ENCODE measurements at places on chromosomes 1 and 21.

- DNase-seq: peak; percentile 95
Measured at GRCh38 chr1:211382714-211383480, 56.3 kb downstream of the TRAF5 start.

DNA sequence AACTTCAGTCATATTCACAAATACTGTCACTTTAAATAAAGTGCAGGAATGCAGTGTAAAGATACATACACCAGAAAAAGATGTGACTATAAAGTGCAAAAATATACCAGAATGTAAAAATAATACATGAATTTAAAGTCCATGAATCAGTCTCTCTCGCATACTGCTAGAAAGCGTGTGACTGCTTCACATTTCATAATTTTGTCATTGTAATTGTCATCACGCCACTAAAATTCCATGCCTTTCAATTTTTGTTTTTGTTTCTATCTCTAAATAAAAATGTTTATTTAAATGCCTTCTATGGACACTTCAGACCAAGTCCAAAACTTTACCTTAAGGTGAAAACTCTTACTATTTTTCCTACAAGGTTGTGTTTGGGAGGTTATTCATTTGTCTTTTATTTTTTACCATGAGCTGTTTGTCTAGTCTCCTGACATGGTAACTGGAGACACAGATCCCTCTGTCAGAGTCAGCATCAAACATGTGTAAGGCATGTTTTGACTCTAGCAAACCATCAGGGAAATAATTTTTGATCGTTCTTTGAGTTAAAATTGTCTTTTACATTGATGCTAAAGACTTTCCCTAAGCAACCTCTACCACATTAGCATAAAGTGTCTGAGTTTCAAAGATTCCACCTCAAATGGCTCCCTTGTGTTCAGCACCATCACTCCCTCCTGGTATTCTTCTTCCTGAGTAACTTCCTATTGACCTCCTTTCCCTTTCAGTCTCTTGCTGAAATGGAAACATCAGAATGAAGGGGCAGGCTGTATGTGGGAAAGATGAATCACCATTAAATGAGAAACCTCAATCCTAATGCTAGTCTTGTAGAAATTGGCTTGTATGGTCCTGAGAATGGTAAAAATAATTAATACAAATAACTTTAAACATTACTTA is 14.0 kb upstream of the AIM2 start:
- no peak for DNase-seq

GRCh38 chr1:46969014-46969619 is 27.8 kb upstream of the CYP4A11 start:
- no peak for DNase-seq

GRCh38 chr1:199813198-199813597 is 214.3 kb upstream of the NR5A2 start:
- DNase-seq: no peak

- peak; percentile 7 for DNase-seq
Measured at GRCh38 chr1:214380986-214381695, 100.2 kb downstream of the SMYD2 start.

GRCh38 chr1:168933141-168933805 is 173.2 kb upstream of the ATP1B1 start:
- DNase-seq: no peak

- DNase-seq: peak; percentile 59
Measured at GRCh38 chr1:220281159-220281574, 8.9 kb upstream of the RAB3GAP2 start.

GRCh38 chr1:231590453-231591198 is 36.0 kb upstream of the DISC1 start:
- peak; percentile 82 for DNase-seq

DNA sequence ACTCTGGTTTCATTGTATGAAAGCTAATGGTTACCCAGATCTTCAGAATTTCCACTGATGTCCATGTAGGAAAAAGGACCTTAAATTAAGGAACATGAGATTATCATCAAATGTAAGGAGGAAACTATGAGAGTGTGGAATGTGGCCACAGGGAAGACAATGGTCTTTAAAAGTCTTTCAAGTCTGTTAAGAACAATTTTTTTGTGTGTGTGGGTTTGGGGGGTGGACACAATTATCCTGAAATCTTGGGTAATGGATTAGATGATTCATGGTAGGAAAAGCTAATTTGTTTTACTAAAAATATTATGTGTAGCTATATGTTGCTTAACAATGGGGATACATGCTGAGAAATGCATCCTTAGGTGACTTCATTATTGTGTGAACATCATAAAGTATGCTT is 72.9 kb downstream of the PLA2G4A start:
- DNase-seq: no peak

- peak; percentile 87 for DNase-seq
Measured at GRCh38 chr1:245091818-245092637, 62.8 kb upstream of the KIF26B start.

- DNase-seq: no peak
Measured at GRCh38 chr1:79969886-79970285, 963.4 kb upstream of the ADGRL4 start.

GRCh38 chr1:110600716-110601115 is 5.4 kb downstream of the KCNA2 start:
- no peak for DNase-seq

DNA sequence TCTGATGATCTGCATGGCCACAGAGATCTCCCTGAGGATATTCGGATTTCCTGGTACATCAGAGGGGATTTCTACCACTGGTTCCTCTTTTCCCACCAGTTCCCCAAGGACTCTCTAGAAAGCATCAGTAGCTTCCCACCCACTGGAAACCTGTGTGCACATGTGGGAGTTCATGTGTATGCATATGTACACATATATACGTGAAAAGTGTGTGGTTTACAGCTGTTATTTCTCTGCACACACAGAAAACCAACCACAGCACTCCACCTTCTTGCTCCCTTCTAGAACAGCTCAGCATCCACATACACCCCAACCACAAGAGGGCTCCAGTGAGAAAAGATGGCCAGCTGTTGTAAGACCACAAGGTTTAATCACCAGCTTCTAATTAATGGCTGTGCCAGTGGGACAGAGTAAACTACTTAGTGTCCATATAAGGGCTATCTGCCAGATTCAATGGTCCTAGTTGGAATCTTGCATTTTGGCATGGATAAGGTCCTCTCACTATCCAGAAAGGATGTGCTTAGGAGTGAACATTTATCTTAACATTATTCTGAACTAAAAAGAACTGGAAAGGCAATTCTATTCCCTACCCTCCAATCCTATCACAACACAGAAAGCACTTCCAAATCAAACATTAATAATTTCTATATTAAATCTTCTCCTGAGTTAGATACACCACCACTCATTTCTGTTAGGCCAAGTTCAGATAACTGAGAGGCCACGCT is 24.1 kb downstream of the GPR3 start:
- peak; percentile 71 for DNase-seq

GRCh38 chr1:46301406-46301807 is 2.0 kb downstream of the LRRC41 start:
- DNase-seq: no peak

- DNase-seq: no peak
Measured at GRCh38 chr1:51755437-51755836, 123.1 kb downstream of the NRDC start.

DNA sequence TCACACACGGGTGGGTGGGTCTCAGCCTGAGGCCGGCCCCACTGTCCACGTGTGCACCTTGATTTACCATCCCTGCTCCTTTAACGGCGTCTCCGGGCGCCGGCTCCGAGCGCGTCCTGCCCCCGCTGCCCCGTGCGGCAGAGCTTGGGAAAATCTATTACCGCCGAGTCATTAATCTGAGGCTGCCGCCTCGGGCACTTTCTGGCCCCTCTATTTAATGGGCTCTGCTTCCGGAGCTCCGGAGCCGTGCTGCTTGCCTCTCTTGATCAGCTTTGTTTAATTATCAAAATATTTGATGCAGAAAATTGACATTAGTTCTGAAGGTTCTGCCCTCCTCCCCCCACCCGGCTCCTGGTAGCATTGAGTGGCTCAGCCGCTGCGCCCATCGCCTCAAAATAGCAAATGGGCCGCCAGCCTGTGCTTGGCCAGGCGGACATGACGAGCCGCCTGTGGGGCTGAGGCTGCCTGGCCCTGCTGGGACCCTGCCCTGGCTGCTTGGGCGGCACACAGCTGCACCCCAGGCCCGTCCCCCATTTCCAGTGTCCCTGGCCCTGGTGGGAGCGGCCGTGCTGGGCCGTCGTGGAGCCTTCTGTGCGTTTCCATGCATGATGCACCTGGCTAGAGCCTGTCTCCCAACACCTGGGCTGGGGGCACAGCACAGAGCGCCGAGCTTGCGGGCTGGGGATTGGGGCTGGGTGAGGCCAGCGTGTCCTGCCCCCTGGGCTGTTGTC is 81.6 kb upstream of the TTC34 start:
- no peak for DNase-seq

GRCh38 chr21:44072111-44072510 is 35.1 kb upstream of the PWP2 start:
- no peak for DNase-seq

GRCh38 chr21:41396558-41397075 is 29.4 kb upstream of the MX1 start:
- peak; percentile 65 for DNase-seq

DNA sequence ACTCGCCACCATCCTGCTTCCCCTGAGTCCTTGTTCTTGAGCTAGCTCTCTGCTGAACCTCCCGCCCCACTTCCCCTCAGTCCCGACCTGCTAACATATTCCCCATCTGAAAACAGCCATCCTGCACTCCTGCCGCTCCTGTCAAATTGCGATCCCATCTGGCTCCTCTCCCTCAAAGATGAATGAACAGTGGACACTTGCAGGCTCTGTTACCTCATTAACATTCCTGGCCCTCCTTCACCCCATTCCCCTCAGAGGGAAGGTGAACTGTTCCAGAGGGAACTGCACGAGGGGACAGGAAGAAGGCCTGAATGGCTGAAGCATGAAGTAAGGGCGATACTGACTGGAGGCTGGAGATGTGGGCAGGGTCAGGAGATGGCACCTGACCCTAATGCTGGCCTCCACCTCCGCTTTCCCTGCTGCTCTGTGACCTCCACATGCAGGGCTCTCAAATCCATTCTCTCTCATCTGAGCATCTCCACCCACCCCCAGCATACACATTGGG is 7.4 kb upstream of the CELSR2 start:
- DNase-seq: no peak

DNA sequence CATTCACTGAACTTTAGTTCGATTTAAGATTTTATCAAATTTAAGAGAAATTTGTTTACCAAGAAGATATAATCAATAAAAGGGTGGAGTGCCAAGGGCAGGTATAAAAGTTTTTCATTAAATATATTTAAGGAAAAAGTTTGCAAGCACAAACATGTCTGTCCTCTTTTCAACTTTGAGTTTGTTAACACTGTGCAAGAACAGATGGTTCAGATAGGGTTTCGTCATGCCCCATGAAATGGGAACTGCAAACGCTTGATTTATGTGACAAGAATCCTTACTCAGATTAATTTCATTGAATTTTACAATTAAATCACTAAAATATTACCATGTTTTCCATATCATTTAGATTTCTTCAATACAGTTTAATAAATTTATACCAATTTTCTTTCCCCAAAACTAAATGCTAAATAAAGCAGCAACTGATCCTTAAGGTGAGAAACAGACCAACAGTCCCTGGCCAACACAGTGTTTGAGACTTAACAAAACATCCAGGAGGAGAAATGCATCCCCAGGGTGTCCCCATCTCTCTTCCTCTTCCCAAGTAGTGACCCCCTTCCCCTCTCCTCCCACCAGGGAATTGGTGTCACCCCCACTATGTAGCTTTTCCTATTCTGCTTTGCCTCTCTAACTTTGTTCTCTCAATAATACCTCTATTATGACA is 292.9 kb downstream of the LTN1 start:
- peak; percentile 15 for DNase-seq

DNA sequence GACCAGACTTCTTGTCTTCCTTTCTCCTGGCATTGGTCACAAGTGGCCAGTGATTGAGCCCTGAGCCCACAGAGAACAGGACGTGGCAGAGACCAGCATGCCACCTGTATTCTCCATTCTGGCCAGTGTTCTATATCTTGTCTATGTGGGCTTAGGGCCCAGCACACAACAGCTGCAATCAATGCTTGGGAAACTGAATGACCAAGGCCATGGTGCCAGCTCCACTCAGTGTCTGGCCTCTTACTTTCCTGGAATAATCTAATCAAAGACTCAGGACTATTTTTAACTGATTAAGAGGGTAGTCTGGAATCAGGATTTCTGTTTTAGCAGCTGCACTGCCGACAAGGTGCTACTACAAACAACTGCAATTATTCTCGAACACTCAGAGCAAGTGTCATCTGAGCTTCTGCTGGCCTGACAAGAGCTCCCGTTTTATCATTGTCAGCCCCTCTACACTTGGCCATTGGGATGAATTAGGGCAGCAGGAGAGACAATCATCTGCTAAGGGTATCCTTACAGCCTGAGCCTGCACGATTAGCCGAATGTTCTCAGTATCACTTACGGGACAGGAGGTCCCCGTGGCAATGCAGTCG is 74.4 kb upstream of the GRIK3 start:
- no peak for DNase-seq

DNA sequence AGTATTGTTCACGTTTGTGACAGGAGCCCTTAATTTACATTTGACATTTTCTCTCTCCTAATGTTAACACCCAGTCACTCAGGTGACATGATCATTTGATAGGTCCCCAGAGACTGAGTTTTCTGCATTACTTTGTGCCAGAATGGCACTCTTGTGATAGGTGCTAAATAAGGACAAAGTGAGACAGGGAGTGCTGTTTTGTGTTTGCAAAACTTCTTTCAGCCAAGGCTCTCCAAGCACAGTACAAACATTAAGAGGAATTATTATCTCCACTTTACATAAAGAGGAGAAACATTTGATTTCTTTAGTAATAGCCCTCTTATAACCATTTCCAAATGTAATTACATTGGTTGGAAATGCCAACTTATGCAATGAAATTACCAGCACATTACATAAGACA is 355.2 kb downstream of the NTNG1 start:
- no peak for DNase-seq

DNA sequence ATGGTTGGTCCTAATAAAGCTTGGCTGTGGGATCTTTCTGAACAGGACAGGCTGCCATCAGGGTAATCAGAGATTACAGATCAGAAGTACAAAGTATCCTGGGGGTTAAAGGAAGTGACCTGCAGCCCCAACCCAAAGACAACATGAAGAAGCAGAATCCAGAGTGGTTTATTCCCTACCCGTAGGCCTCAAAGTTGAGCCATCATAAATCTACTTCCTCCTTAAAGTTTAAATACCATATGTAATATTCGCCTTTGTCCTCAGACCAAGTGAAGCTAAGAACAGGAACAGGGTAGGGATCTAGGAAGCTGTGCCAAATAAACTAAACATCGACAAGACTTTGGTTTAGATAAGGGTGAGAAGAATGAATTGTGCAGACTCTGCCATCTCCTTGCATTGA is 15.9 kb upstream of the DHX9 start:
- DNase-seq: no peak

All from adipocyte (in vitro differentiated cells).